ENCODE measurements at places on chromosomes 2 and 18.
A peak's percentile ranks its signal among the peaks of the same experiment; 100 is the strongest.

DNA sequence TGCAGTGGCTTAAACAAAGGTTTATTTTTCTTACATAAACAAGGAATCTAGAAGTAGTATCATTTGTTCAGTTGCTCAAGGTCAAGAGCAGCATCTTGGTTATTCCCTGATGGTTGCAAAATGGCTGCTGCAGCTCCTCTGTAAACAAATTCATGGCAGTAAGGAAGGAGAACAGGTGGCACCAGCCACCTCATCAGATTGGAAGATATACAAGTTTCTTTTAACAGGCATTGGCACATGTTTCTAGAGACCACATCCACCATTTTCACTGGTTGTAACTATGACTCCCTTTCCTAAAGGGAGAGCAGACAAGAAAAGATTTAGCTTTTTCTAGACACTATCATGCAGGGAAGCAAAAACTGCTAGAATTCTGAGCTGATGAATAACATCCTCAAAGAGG, 46.3 kb downstream of the PKDCC start:
- DNase-seq: no peak

DNA sequence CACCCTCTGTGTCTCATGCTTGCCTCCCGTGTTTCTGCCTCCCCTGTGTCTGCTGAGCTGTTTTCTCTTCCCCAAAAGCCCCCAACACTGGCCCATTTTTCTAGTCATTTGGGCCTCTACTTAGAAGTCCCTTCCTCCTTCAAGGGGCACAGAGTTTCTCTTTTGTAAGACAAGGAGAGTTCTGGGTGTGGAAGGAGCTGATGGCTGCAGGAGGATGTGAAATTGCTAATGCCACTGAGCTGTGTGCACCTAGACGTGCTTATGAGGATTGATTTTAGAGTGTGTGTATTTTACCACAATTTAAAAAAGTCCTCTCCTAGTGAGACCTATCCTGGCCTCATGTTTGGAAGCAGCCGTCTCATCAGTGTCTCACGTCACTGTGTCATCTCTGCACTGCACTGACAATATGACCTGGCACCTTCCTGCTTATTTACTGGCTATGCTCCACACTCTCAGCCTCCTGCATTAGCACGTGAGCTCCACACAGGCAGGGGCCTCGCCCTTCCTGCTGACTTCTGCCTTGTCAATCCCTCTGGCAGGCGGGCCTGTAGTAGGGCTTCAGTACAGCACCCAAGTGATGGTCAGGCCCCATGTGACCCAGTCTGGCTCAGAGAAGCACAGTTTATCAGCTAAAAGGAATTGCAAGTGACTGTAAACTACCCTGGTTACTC, 8.0 kb upstream of the MBP start:
- no peak for DNase-seq

GRCh38 chr2:127427376-127428056, 9.3 kb downstream of the PROC start:
- DNase-seq: no peak

GRCh38 chr2:204258890-204259289, 286.4 kb upstream of the PARD3B start:
- no peak for DNase-seq

DNA sequence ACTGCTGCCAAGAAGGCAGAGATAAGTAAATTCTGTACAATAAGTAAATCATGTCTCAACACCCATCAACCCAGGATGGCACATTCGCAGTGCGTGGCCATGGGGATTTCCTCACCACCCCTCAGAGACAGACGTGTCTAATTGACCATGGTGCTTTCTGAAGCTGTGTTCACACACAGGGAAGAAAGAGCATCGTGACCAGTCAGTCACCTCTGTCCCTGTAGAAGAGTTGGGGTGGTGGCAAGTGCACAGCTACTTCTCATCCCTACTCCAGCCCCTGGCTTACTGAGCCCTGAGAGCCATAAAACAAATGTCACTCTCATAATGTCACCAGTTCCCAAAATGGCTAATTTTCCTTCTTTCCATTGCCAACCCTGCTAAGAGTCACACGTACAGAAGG, 31.3 kb upstream of the MLPH start:
- no peak for DNase-seq

- DNase-seq: peak; percentile 78
Observed at GRCh38 chr2:166375736-166376487, at the start of gene SCN9A. SCN9A (minus strand) TSS chr2:166375944; CDS start chr2:166311756, 64,188 bp downstream.

DNA sequence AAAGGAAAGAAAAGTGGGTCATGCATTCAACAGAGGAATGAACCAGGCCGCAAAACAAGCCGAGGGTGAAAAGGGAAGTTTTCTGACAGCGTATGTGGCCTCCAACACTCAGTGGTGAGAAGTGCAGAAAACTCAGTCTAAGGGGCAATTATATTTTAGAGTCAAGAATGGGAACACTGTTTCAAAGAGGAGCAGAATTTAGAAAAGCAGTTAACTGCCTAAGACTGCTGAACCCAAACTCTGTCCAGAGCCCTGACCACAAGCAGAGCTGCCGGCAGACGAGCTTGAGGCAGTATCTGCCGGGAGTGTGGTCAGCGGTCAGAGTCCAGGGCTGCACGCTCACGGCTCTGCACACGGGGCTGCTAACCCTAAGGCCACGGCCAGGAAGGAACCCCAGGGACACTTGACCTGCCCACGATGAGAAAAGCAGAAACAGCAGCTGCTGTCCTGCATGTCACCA, 347.0 kb upstream of the ID2 start:
- DNase-seq: no peak

- DNase-seq: no peak
Observed at GRCh38 chr2:176628438-176628837, 359.2 kb downstream of the MTX2 start.

- no peak for DNase-seq
Observed at GRCh38 chr2:10267551-10268465, 34.9 kb upstream of the HPCAL1 start.

GRCh38 chr2:158221063-158222020, 119.7 kb downstream of the UPP2 start:
- DNase-seq: no peak

DNA sequence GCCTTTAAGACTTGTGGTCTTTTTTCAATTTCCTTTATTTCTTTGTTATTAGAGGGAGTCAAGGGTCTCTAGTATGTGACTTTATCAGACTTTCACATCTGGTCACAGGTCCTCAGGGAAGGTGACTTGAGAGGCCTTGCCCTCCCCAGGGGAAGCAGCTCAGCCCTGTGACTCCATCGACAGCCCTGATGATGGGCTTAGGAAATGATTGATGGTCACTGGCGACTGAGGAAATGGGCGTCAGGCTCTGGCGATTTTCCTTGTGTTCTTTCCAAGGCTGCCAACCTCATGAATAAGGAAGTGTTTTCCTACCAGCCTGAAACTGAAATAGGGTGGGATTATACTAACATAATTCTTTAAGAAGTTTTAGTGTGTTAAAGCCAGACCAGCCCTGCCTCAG, 21.1 kb downstream of the SERPINE2 start:
- no peak for DNase-seq

- no peak for DNase-seq
Observed at GRCh38 chr2:184879671-184880070, 281.3 kb downstream of the ZNF804A start.

- no peak for DNase-seq
Observed at GRCh38 chr2:31101701-31102100, 36.5 kb downstream of the GALNT14 start.

DNA sequence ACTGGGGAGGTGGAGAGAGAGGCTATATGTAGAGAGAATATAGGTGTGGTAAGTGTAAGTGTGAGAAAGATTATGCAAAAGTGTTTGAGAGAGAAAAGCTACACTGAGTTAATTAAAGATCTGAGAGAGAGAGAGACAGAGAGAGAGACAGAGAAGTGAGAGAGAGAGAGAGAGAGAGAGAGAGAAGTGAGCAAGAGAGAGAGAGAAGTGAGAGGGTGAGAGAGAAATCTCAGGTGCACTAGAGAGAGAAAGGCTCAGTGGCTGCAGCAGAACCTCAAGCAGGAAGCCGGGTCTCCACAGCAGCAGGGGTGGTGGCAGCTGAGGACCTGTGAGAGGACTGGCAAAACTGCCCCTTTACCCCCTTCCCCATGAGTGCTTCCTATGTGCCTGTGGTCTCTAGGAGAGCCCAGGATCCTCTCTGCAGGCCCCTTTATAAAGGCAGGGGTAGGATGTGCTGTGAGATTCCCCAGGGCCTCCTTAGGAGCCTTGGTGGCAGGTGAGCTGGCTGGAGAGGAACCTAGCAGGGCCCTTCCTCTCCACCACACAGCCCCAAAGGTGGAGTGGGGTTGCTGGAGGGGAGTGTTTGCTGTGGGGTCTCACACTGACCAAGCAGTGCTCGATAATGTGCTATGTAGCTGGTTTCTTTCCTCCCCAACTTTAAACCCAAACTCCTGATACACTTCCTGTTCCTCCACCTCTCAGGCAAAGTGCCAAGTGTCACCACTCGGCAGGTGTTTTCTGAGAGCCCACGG, 52.6 kb downstream of the SLC4A5 start:
- no peak for DNase-seq

DNA sequence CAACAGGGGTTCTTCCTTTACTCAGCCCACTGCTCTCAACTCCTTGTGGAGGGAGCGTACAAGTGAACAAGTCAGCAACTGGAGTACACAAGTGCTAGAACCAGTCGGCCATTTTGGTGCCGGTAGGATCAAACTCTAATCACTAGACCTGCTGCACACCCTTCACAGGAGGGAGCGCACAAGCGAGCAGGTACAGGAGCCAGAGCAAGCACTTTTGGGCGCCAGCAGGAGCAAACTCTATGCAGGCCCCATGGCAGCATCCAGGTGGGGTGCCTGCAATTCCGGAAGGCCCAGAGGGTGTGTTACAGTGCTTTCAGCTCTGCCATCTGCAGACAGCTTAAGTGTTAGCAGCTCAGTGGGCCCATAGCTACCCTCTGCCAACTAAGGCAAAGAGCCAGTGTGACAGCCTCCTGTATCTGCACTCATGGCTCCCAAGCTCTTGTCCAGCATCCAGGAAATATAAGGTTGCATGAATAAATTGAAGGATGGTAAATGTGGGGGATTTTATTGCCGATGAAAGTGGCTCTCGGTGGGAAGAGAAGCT, 426.1 kb downstream of the DCC start:
- DNase-seq: no peak

DNA sequence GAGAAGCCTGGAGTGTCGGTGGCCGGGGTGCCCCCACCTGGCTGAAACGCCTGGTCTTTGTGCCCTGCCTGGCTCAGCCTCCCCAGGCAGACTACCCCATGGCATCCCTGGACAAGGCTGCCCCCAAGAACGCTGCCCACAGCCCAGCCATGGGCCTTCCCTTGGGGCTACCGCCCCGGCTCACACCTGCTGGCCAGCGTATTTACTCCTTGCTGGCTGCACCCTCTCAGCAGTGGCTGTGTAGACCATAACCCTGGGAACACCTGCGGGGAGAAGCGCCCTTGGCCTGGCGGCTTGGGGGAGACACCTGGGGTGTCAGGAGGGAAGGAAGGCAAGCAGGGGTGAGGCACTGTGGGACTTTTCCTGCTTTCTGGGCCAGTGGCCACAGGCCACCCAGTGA, 17.3 kb downstream of the CAPN10 start:
- DNase-seq: no peak

- no peak for DNase-seq
Observed at GRCh38 chr18:26190506-26190905, 35.7 kb upstream of the TAF4B start.

DNA sequence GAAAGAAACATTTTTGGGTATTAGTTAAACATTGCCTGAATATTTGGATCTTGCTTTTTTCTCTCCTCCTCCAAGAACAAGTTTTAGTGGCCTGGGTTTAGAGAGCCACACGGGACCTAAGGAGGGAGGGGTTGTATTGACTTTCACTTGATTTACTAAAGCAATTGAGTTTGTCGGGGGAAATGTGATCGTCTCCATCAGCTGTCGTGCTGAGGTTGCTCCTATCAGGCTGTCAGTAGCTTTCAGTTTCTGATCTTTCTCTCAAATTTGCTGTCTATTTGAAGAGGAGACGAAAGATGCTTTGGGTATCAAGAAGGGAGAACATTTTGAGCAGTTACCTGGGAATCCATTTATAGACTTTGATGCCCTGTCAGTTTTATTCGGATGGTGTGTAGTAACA, 106.0 kb downstream of the SETBP1 start:
- DNase-seq: no peak

DNA sequence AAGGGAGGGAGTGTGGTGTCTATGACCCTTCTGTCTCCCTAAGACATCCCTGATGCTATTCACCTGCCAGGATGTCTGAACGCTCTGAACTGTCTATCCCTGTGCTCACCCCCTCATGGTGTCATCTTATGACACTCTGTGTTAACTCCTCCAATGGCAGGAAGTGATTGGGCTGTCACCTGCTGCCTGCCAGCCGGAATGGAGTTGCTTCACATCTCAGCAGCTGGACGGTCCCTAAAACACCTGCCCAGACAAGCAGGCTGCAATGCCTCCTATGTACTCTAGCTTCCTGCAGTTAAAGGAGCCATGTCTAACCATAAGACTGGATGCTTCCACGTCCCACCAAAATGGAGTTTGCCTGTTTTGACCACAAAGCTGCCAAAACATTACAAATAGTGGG, 99.9 kb downstream of the CPO start:
- DNase-seq: peak; percentile 30

DNA sequence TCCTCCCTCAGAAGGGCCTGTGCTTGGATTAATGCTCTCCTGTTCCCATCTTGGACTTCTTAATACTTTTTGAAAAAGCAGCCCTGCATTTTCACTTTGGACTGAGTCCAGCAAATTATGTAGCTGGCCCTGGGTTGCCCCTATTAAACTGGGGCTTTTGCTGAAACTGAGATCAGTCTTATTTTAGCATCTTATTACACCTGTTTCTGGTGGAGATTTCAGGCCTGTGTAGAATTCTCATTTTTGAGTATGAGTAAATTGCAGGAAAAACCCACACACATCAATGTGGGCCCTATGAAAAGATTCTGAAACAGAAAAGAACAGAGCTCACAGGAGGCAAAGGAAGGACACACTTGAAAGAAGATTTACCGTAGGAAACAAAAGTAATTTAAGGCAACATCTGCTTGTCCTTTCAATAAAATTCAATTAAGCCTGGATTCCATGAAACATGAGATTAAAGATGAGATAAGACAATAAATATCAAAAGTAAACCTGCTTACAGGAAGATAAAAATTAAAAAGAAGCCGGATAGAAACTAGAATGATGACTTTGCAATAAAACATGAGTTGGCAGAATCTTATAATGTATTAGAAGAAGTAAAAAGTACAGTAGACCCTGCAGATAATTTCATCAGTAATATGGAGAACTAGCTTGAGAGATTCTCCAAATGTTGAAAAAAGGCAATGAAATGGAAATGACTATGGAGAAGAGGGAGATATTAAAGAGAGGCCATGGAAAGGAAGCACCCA, 90.7 kb upstream of the GCFC2 start:
- DNase-seq: no peak

- peak; percentile 13 for DNase-seq
Observed at GRCh38 chr2:164903204-164903603, 52.1 kb downstream of the SLC38A11 start.

DNA sequence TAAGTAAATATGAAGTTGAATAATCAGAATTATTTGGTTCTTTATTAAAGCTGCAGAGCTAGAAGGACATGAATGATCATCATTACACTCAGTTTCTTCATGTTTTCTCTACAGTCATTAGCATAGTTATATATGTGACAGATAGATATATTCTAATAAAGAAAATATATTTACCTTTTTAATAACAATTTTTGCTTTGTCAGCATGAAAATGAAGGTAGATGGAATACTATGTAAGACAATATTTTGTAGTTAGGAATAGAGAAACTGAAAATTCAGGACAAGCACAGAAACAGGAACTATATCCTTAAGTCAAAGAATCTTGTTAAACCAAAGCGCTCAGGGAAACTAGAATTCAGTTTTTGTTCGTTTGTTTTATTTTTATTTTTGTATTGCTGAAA, 649.9 kb upstream of the NRXN1 start:
- DNase-seq: no peak

- DNase-seq: no peak
Observed at GRCh38 chr2:123695426-123695825, 329.7 kb upstream of the CNTNAP5 start.
